Testis (tissue), 5 donors: ENCODE measurements at places on chromosomes 12 and 14. TPM values are rescaled to one million over a fixed set of nuclear protein-coding genes. Genes with fewer than 3 reads are reported as not detected.
A peak's percentile ranks its signal among the peaks of the same experiment; 100 is the strongest.

DNA sequence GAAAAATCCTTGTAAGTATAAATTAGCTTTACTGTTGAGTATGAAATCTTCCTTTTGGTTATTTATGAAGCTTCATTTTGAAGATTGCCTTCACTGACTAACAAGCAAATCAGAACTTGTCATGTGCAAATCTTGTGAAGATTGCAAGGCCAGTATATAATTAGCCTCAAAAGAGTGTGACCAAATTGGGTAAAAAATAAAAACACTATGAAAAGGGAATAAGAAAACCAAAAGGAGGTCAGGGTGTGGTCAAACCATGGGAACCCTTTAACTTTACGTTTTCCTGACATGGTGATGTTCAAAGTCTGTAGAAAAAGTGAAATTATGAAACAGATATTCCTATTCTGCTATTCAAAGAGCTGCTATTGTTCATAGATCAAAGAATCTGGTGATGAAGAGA lies 230.3 kb downstream of the BCAT1 start:
- no peak for DNase-seq

GRCh38 chr12:49946086-49946485 lies 4.5 kb upstream of the AQP2 start:
- no peak for DNase-seq

- peak; percentile 71 for DNase-seq
Measured at GRCh38 chr14:103518422-103519042, 4.1 kb downstream of the CKB start.

The TAC3 gene
- total RNA-seq, result 2.9 TPM

DNA sequence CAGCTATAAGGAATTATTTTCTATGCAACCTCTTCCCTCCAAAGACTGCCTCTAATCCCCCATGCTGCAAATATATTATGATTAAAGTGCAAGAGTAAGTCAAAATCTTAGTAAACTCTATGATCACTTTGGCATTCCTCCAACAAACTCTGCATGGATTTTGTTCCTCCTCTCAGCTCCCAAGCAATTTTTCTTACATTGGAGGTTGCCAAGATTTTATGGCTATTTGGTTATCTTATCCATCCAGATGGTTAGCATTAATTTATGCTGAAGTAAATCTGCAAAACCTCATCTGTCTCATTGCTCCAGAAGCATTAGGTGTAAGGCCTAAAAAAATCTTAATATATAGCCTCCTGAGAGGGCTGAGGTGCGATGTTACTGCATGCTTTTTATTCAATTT lies 228.1 kb downstream of the CHST11 start:
- no peak for DNase-seq
